ENCODE measurements at places on chromosomes 13 and 19. TPM values are rescaled to one million over a fixed set of nuclear protein-coding genes. Genes with fewer than 3 reads are reported as not detected.

DNA sequence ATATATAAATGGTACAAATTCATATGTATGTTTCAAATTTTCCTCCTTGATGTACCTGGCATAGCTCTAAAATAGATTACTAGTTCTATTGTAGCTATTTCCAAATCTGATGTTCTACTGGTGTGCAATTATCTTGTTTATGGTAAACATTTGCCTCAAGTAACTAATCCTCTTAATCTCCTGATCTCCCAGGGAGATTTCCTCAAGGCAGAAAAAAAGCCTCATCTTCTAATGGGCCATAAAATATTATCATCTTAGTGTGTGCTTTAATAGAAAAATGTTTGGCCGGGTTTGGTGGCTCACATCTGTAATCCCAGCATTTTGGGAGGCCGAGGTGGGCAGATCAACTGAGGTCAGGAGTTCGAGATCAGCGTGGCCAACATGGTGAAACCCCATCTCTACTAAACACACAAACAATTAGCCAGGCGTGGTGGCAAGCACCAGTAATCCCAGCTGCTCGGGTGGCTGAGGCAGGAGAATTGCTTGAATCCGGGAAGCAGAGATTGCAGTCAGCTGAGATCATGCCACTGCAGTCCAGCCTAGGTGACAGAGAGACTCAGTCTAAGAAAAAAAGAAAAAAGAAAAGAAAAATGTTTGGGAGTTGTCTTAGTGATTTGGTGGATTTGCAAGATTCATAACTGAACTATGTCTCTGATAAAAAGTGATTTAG, 498.9 kb upstream of the SLITRK5 start:
- no peak overlapping the region for H3K27ac ChIP-seq
- no peak overlapping the region for H3K4me3 ChIP-seq
- H3K4me1 ChIP-seq, result no peaks in the 10 kb centered on the region
- no peaks in the 10 kb centered on the region for H3K27me3 ChIP-seq
- H3K36me3 ChIP-seq, result no peaks in the 10 kb centered on the region

DNA sequence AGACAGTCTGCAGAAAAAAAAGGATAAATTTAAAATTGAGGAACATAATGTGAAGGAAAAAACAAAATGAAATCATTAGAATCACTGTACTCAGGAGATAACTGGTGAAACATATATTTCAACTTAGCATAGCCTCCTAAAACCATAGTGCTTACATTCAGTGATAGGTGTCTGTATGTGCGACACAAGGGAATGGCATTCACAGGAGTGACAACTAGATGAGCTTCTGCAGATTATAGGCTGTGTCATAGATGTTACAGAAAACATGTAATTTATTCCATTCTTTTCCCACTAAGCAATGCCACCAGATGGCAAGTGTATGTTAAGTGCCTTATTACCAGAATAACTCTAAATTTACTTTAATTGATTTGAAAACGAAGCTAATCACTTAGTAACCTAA, 960.0 kb upstream of the PCDH20 start:
- H3K4me3 ChIP-seq, result no peak overlapping the region
- no peak overlapping the region for H3K27ac ChIP-seq
- no peaks in the 10 kb centered on the region for H3K27me3 ChIP-seq
- H3K4me1 ChIP-seq, result no peaks in the 10 kb centered on the region

DNA sequence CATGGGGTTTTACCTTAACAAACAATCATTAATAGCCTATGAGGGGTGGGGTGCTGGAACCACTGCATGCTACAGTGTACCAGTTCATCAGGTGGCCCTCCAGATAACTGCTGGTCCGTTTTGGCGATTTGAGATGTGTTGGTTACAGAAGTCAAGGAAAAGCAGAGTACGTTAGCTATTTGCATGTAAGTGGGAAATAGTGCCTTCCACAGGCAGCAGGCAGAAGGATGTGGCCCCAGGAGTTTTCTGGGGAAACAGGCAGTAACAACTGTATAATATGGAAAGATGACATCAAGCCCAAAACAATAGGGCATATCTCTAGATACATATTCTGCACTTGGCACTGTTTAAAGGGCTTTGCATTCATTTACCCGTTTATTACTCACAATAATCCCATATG, 245.7 kb downstream of the COL4A1 start:
- no peaks in the 10 kb centered on the region for H3K4me1 ChIP-seq
- H3K4me3 ChIP-seq, result no peak overlapping the region
- no peaks in the 10 kb centered on the region for H3K36me3 ChIP-seq
- no peak for DNase-seq

The CYP2A6 gene
- total RNA-seq, result not detected

GRCh38 chr13:111906816-111907215, 160.1 kb upstream of the SOX1 start:
- DNase-seq, result no peak
- no peaks in the 10 kb centered on the region for H3K36me3 ChIP-seq
- H3K27ac ChIP-seq, result no peak overlapping the region
- no peaks in the 10 kb centered on the region for H3K27me3 ChIP-seq
- H3K4me3 ChIP-seq, result no peak overlapping the region

GRCh38 chr13:51818276-51818675, 14.3 kb upstream of the DHRS12 start:
- no peaks in the 10 kb centered on the region for H3K27me3 ChIP-seq
- peaks cover 1% of the 10 kb centered on the region for H3K36me3 ChIP-seq
- H3K4me1 ChIP-seq, result peaks cover 90% of the 10 kb centered on the region
- DNase-seq, result no peak
- H3K4me3 ChIP-seq, result peak overlapping the region; percentile 82

The CD33 gene
- 0.24 TPM for total RNA-seq

DNA sequence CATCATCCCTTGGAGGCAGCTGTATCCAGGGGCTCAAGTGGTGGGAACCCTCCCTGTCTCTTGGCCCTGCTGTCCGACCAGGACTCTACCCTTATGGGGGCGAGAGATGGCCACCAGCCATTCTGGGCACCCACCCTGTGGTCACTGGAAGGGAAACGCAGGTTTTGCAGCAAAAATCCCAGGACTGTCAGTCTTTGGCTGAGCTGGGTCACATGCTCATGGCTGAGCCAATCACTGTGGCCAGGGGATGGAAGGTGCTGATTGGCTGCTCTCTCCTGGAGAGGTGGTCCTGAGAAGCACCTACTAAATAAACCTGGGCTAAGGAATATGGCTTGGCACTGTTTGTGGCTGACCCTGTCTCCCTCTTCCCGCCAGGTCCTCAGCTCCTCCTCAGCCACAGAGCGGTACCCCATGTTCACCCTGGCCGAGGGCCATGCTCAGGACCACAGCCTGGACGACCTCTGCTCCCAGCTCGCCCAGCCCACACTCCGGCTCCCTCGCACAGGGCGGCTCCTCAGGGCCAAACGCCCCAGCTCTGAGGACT, 8.9 kb downstream of the ATG4D start:
- H3K27ac ChIP-seq, result peak overlapping the region; percentile 94
- DNase-seq, result peak; percentile 40
- peaks cover 39% of the 10 kb centered on the region for H3K4me1 ChIP-seq
- H3K4me3 ChIP-seq, result no peak overlapping the region
- H3K27me3 ChIP-seq, result no peaks in the 10 kb centered on the region
- peaks cover 40% of the 10 kb centered on the region for H3K36me3 ChIP-seq

- no peak overlapping the region for H3K4me3 ChIP-seq
- H3K4me1 ChIP-seq, result no peaks in the 10 kb centered on the region
- H3K27me3 ChIP-seq, result peaks cover 33% of the 10 kb centered on the region
- no peak overlapping the region for H3K27ac ChIP-seq
These were observed 51.3 kb downstream of the C13orf46 start for GRCh38 chr13:113922412-113923118.

The GPR183 gene
- total RNA-seq, result 4.5 TPM

DNA sequence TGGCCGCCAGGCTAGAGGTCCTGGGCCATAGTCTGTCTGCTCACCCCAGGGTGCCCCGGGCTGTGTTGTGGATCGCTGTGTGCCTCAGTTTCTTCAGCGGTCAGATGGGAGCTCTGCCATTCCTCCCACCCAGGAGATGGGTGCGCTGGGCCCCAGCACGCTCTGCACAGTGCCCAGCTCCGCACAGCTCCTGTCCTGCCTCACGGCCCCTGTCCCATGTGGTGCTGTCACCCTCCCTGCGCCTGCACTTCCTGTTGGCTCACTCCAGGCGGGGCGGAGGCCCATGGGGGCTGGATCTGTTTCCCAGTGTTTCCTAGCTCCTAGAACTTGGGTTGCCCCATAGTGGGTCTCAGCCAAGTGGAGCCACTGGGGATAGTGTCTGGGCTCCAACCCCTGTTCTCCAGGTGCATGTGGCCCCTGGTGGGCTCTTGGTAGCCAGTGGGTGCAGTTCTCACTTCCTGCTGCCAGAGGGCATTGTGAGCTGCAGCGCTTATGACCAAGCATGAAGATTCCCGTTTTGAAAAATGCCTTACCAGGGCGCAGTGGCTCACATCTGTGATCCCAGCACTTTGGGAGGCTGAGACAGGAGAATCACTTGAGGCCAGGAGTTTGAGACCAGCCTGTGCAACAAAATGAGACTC, 69.8 kb downstream of the KDM4B start:
- H3K4me1 ChIP-seq, result no peaks in the 10 kb centered on the region
- H3K27me3 ChIP-seq, result no peaks in the 10 kb centered on the region
- H3K27ac ChIP-seq, result no peak overlapping the region
- DNase-seq, result no peak
- H3K4me3 ChIP-seq, result no peak overlapping the region

DNA sequence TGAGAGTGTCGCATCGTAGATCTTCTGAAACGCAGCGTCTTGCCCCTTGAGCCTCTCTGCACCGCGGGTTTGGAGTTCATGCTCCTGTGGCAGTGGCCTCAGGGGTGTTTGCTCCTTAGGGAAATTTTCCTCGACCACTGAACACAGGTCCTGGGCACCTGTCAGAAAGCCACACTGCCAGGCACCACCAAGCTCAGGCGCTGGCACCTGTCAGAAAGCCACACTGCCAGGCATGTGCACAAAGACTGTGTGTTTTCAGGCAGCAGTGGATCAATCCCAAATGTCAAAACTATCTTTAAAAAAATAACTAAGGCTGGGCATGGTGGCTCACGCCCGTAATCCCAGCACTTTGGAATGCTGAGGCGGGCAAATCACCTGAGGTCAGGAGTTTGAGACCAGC, 87.1 kb downstream of the ATP11A start:
- DNase-seq, result no peak
- H3K27me3 ChIP-seq, result no peaks in the 10 kb centered on the region
- no peaks in the 10 kb centered on the region for H3K36me3 ChIP-seq
- H3K4me3 ChIP-seq, result no peak overlapping the region
- no peak overlapping the region for H3K27ac ChIP-seq

DNA sequence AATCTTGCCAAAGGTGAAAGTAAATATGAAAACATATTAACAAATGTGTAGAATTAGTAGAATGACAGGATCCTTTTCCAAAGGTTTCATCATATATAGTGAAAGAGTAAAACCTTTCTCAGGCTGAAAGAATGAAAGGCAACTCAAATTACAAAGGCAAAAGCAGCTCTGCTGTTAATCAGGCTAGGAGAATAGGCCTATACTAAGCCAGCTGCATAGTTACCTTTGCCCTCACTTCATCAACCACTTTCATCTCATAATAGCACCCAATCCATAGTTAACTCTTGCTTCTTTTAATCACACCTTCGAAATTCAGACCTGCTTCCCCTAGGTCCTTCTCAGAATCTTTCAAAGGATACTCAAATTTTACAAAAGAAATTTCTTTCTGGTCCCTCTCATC, 1167.6 kb upstream of the ATXN8OS start:
- no peak for DNase-seq
- H3K27me3 ChIP-seq, result no peaks in the 10 kb centered on the region
- H3K36me3 ChIP-seq, result no peaks in the 10 kb centered on the region
- H3K4me1 ChIP-seq, result no peaks in the 10 kb centered on the region
- H3K4me3 ChIP-seq, result no peak overlapping the region

GRCh38 chr19:38409631-38410133, 6.8 kb downstream of the FAM98C start:
- peaks cover 1% of the 10 kb centered on the region for H3K36me3 ChIP-seq
- DNase-seq, result no peak
- H3K27ac ChIP-seq, result no peak overlapping the region
- no peaks in the 10 kb centered on the region for H3K4me1 ChIP-seq
- H3K27me3 ChIP-seq, result no peaks in the 10 kb centered on the region

DNA sequence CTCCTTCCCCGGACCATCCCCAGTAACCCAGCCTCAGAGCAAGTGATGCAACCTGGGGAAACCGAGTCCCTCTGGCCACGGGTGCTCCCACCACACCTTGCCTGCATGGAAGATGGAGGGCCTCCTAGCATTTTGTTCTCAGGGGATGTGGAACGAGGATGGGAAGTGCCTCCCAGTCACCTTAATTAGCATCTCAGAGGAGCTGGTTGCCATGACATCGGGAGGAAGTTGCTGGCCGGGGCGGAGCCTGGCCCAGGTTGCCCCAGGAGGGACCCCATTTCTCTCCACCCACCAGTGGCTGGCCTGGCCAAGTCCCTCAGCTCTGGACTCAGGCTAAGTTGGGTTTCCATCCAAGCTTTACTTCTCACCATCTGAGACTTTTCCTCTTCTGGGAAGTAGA, 24.1 kb upstream of the PTPRS start:
- no peaks in the 10 kb centered on the region for H3K4me1 ChIP-seq
- H3K27me3 ChIP-seq, result peaks cover 21% of the 10 kb centered on the region
- H3K36me3 ChIP-seq, result no peaks in the 10 kb centered on the region
- H3K4me3 ChIP-seq, result no peak overlapping the region
- no peak overlapping the region for H3K27ac ChIP-seq
- no peak for DNase-seq

DNA sequence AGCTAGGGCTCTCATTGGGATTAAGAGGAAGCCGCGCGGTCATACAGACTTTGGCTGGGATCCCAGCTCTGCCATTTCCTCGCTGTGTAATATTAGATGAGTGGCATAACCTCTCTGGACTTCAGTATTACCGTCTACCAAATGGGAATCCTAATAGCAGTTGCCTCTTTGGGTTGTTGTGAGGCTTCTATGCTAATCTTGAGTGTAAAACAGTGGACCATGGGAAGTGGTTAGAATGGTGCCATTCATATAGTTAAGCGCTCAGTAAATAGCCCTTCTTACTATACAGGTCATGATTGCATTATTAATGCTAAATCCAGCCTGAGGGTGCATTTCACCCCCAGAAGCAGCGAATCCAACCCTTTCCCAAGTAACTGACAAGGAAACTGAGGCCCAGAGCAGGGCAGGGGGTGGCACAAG, 566 bp upstream of the OPA3 start:
- DNase-seq, result no peak
- H3K27ac ChIP-seq, result peak overlapping the region; percentile 97
- H3K36me3 ChIP-seq, result peaks cover 25% of the 10 kb centered on the region
- H3K4me1 ChIP-seq, result peaks cover 7% of the 10 kb centered on the region

The LILRA6 gene
- not detected for total RNA-seq

GRCh38 chr13:25771202-25771601, 280.6 kb downstream of the SHISA2 start:
- H3K4me1 ChIP-seq, result peaks cover 12% of the 10 kb centered on the region
- no peak overlapping the region for H3K4me3 ChIP-seq
- DNase-seq, result no peak
- no peak overlapping the region for H3K27ac ChIP-seq
- H3K36me3 ChIP-seq, result peaks cover 1% of the 10 kb centered on the region

DNA sequence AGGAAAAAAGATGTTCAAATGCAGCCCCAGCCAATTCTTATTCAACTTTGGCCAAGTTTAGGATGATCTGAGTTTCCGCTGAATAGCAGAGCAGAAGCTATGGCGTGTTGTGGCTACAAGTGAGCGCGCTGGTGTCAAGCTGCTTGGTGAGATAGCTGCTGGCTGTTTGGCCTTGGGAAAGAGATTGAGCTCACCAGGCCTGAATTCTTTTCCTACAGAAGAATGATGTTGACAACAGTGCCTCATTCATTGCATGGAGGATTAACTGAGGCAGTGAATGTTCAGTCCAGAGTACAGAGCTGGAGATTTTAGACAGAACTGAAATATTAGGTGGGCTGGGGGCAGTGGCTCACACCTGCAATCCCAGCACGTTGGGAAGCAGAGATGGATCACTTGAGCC, 31.5 kb upstream of the MAP3K10 start:
- H3K4me3 ChIP-seq, result no peak overlapping the region
- H3K27ac ChIP-seq, result no peak overlapping the region
- DNase-seq, result no peak
- no peaks in the 10 kb centered on the region for H3K36me3 ChIP-seq
- H3K27me3 ChIP-seq, result no peaks in the 10 kb centered on the region

Data from activated naive CD8-positive, alpha-beta T cell treated with anti-CD3 and anti-CD28 coated beads for 36 hours (primary cell).